ENCODE measurements at places on chromosomes 16 and 17. TPM values are rescaled to one million over a fixed set of nuclear protein-coding genes. Genes with fewer than 3 reads are reported as not detected.

Gene BOLA2
- total RNA-seq = 3.2 TPM

Gene EEF2K
- total RNA-seq = 18.5 TPM

Gene CCL5
- 0.83 TPM for total RNA-seq

Gene TBX21
- total RNA-seq = not detected

DNA sequence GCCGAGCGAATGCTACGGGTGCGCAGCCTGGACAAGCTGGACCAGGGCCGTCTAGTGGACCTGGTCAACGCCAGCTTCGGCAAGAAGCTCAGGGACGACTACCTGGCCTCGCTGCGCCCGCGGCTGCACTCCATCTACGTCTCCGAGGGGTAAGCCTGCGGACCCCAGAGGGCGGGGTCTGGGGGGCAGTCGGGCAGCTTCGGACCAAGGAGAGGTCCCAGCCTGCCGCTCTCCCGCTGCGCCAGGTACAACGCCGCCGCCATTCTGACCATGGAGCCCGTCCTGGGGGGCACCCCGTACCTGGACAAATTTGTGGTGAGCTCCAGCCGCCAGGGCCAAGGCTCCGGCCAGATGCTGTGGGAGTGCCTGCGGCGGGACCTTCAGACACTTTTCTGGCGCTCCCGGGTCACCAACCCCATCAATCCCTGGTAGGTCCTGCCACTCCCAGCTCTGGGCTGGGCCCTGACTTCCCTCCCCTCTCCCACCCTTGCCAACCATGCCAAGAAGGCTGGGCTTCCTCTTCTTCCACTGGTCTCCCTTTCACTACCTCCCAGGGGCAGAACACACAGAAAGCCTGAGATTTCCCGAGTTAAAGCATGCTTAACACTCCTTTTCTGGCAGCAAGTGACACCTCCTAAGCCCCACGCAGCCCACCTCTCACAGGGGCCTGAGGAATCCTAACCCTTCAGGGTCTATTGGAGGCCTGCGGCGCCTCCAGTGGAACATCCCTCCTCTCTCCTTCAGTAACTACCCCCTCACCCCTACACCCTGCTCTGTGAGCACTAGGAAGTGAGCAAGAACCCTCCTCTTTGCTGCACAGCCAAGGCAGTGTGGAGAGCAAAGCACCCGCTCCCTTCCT is 3.2 kb downstream of the NAGS start:
- DNase-seq = no peak
- H3K36me3 ChIP-seq = no peaks in the 10 kb centered on the region
- H3K4me1 ChIP-seq = peaks cover 40% of the 10 kb centered on the region
- H3K27me3 ChIP-seq = peaks cover 20% of the 10 kb centered on the region
- no peak overlapping the region for H3K27ac ChIP-seq
- H3K4me3 ChIP-seq = peak overlapping the region; percentile 32

DNA sequence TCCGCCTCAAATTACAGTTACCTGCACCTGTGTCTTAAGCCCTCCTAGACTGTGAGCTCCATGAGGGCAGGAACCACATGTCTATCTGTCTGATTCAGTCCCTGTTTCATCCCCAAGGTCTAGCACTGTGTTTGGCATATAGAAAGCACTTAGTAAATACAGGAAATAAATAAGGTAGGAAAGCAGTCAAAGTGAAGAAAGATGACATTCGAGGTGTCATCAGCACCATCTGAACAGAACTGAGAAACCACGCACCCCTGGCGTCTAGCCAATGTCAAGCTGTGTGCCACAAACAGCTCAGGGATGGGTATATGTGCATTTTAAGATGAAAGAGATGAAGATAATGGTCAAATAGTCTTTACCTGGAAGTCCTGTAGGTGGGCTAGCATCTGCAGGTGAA is 79.6 kb upstream of the ATP2A3 start:
- no peaks in the 10 kb centered on the region for H3K36me3 ChIP-seq
- no peak for DNase-seq
- no peak overlapping the region for H3K27ac ChIP-seq
- H3K4me1 ChIP-seq = no peaks in the 10 kb centered on the region
- no peaks in the 10 kb centered on the region for H3K27me3 ChIP-seq

DNA sequence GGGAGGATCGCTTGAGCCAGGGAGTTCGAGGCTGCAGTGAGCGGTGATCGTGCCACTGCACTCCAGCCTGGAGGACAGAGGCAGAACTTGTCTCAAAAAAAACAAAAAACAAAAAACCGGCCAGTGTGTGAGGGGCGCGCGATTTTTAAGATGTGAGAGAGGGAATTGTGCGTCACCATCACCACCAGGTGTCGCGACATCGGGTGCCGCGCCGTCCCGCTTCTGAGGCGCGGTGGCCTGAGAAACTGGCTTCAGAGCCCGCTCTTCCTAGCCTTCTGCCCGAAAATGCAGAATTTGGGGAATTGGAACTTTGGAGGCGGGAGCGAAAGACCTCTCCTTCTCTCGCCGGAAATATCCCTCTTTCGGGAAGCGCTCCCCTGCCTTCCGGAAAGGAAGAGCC is 524.8 kb downstream of the KCNJ18 start:
- no peak overlapping the region for H3K4me3 ChIP-seq
- no peaks in the 10 kb centered on the region for H3K27me3 ChIP-seq
- no peak overlapping the region for H3K27ac ChIP-seq
- no peaks in the 10 kb centered on the region for H3K36me3 ChIP-seq
- H3K4me1 ChIP-seq = no peaks in the 10 kb centered on the region
- no peak for DNase-seq

DNA sequence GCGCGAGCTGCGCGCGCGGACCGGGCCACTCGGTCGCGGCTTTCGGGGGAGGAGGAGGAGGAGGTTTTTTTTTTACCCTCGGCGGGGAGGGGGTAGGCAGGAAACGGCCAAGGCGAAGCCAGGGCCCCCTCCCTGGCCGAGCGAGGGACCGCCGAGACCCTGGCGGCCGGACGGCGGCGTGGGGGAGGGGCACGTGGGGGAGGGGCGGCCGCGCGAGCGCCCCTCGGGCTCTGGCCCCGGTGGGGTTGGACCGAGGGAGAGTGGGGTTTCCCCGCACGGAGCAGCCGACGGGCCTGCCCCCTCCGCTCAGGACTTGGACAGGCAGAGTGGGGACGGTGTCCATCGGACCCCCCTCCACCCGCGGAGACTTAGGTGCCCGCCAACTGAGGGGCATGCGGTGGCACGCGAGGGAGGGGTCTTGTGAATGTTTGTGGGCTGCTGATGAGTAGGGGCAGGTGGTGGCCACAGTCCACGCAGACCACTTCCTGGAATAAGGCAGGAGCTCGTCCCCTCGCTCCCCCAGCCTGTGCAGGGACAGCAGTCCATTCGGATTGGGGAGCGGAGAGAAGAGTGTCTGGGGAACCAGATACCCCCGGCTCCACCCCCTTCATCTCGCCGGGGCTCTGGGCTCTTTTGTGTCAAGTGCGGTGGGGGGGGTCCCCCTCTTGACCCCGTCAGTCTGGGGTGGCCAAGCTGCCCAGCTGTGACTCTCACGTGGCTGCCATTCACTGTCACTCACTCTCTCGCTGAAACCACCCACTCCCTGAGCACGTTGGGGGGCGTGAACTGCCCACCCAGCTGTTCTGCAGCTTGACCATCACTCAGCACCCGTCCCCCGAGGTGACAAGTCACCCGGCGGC is 3.0 kb upstream of the CHD3 start:
- peak overlapping the region; percentile 90 for H3K27ac ChIP-seq
- H3K4me1 ChIP-seq = peaks cover 61% of the 10 kb centered on the region
- peak; percentile 47 for DNase-seq
- peak overlapping the region; percentile 13 for H3K4me3 ChIP-seq
- H3K36me3 ChIP-seq = peaks cover 9% of the 10 kb centered on the region
